Small intestine (tissue), 16 donors: ENCODE measurements at places on chromosomes 13 and 19.

GRCh38 chr19:46126086-46126580, 1.6 kb upstream of the IGFL3 start:
- no peaks in the 10 kb centered on the region for H3K4me1 ChIP-seq
- H3K27ac ChIP-seq: no peak overlapping the region
- H3K4me3 ChIP-seq: no peak overlapping the region
- no peaks in the 10 kb centered on the region for H3K36me3 ChIP-seq

DNA sequence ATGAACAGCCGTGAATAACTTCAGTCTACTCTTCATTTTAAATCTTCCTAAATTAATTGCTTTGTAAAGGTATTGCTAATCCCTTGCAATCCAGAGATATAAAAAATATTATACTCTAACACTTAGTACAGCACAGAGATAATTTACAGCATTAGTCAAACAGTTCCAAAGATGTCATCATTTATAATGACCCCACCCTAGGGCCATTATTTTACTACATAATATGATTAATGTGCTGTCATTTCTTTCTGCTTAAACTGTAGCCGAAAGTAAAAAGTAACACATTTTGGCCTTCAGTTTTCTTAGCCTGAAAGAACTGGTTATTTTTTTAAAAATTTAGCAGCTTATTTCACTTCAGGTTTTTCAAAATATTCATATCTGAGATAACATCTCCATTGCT, 256.3 kb upstream of the RFC3 start:
- no peak for DNase-seq
- no peaks in the 10 kb centered on the region for H3K36me3 ChIP-seq
- no peaks in the 10 kb centered on the region for H3K4me1 ChIP-seq
- H3K27ac ChIP-seq: no peak overlapping the region

GRCh38 chr19:44687888-44688287, 11.1 kb upstream of the CEACAM16 start:
- H3K36me3 ChIP-seq: peaks cover 20% of the 10 kb centered on the region
- no peaks in the 10 kb centered on the region for H3K27me3 ChIP-seq
- H3K27ac ChIP-seq: no peak overlapping the region
- no peak overlapping the region for H3K4me3 ChIP-seq

DNA sequence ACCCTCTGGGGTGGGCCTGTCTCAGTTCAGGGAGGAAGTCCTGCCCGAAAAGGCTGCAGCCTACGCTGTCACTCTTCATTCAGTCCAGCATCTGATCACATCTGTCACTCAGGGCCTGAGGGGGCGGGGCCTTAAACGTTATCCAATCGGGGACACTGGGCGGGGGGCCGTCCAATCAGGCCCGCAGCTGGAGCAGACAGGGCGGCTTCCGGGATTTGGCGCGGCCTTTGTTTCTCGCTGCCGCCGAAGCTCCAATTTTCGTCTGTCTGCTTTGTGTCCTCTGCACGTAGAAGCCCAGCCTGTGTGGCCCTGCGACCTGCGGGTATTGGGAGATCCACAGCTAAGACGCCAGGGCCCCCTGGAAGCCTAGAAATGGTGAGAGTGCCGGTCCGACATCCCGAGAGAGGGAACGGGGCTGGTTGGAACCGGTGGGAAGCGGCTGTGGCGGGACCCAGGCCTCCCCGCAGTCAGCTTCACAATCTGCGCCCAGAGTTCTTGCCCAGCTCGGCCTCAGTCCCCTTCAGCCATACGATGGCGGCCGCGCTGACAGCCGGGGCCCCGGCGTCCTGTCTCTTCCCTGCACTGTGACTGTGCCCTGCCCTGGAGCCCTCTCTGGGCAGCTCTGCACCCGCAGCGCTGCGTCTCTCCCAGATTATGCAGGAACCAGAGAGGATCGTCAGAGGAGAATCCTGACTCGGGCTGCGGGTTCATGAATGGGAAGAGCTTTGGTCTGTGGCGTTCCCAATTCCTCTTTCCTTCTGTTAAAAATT, at the start of gene ZNF730:
TSS of gene ZNF730 (plus strand) at position 224 of the 770 bp plus-strand sequence. CDS start at position 373, 149 bp downstream.
- H3K4me3 ChIP-seq: no peak within 1 kb of the TSS
- H3K4me1 ChIP-seq: no peaks in the 10 kb centered on the region
- DNase-seq: peak; percentile 93
- no peaks in the 10 kb centered on the region for H3K36me3 ChIP-seq
- no peaks in the 10 kb centered on the region for H3K27me3 ChIP-seq
- no peak within 1 kb of the TSS for H3K27ac ChIP-seq

- no peak overlapping the region for H3K4me3 ChIP-seq
- H3K27ac ChIP-seq: no peak overlapping the region
- H3K4me1 ChIP-seq: peaks cover 22% of the 10 kb centered on the region
- no peaks in the 10 kb centered on the region for H3K27me3 ChIP-seq
- peak; percentile 51 for DNase-seq
- H3K36me3 ChIP-seq: peaks cover 24% of the 10 kb centered on the region
These were observed 10.5 kb downstream of the KLF5 start for GRCh38 chr13:73069206-73069805.

GRCh38 chr19:19548915-19549759, 11.1 kb downstream of the CILP2 start:
- no peaks in the 10 kb centered on the region for H3K4me1 ChIP-seq
- no peak overlapping the region for H3K4me3 ChIP-seq
- H3K36me3 ChIP-seq: no peaks in the 10 kb centered on the region
- DNase-seq: no peak
- H3K27me3 ChIP-seq: no peaks in the 10 kb centered on the region

DNA sequence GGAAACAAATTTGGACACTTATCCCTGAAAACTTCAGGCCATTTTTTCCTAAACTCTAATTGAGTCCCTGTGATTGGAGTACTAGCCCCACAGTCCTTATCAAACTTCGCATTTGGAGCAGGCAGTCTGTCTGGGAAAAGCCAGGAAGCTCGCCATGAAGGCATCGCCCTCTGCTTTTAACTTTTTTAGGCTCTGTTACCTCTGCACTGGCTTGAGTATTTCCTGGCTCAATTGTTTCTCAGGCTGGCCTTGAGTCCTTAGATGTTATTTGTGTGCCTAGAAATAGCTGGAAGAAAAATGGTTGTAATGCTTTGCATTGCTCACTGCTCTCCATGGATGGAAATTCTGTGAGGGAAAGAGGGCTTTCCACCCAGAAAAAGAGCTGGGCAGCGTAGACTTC, 24.2 kb downstream of the ACTN4 start:
- no peak overlapping the region for H3K4me3 ChIP-seq
- peaks cover 59% of the 10 kb centered on the region for H3K4me1 ChIP-seq
- H3K27me3 ChIP-seq: no peaks in the 10 kb centered on the region

DNA sequence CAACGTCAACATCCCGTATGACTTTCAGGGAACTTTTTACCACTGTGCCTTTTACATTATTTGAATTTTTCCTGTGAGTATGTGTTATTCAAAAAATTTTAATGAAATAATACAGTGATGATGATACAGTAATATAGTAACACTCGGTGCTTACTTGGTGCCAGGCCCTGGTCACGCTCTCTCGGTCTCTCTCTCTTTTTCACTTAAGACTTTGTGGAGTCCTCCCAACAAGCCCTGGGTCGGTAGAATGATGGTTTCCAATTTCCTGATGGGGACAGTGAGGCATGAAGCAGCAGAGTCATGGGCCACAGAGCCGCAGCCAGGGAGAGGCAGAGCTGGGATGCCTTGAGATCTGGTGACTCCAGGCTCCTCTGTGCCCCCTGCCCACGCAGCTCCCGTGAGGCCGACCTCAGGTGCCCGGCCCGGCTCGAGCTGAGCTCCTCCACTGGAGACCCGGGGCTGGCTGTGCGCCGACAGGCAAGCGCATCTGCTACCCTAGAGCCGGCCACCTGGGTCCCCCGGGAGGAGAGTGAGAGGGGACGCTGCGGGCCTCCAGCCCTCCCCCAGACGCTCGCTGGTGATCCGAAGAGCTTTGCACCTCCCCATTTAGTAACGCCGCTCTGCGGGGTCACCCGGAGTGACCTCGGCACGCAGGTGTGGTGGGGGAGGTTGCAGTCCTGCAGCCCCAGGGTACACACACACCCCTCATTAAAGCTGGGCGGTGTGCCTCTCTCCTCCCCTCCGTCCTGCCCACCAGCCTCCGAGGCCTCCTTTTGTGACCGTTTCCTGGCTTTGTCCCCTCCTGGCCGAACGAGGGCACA, 4.4 kb upstream of the SBK3 start:
- H3K27ac ChIP-seq: no peak overlapping the region
- H3K27me3 ChIP-seq: peaks cover 1% of the 10 kb centered on the region
- no peaks in the 10 kb centered on the region for H3K4me1 ChIP-seq
- no peaks in the 10 kb centered on the region for H3K36me3 ChIP-seq
- H3K4me3 ChIP-seq: no peak overlapping the region
- peak; percentile 21 for DNase-seq

- no peak overlapping the region for H3K27ac ChIP-seq
- peaks cover 7% of the 10 kb centered on the region for H3K27me3 ChIP-seq
- no peaks in the 10 kb centered on the region for H3K4me1 ChIP-seq
These were observed 1.5 kb upstream of the MYO1F start for GRCh38 chr19:8578642-8579265.

- H3K27me3 ChIP-seq: peaks cover 4% of the 10 kb centered on the region
- no peak overlapping the region for H3K27ac ChIP-seq
These were observed 1.6 kb upstream of the POU4F1 start for GRCh38 chr13:78604782-78605611.

DNA sequence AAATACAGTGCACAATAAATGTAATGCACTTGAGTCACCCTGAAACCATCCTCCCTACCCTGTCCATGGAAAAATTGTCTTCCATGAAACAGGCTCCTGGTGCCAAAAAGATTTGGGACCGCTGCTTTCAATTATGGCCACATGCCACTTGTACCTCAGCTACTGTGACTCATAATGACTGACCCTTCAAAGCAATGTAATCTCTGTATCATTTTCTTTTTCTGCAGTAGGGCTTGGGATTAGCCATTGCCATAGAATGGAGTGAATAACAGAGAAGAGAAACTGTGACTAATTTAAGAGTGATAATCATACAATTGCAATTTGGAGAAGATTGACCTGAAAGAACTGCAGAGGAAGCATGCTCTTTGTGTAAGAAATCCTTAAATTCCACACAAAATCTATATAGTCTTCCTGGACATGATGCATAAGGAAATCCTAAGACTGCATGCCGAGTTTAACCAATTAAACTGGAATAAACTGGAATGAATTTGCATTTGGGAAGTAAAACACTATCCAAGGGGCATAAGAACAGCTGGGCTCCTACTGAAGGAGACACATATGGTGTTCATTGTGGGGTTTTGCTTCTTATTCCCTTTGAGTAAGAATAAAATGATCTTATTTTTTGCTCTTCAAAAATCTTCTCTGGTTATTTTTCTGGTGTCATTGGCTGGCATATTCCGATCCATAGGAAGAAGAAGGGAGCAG, 59.5 kb upstream of the SLC7A1 start:
- H3K36me3 ChIP-seq: no peaks in the 10 kb centered on the region
- no peaks in the 10 kb centered on the region for H3K27me3 ChIP-seq
- H3K4me3 ChIP-seq: no peak overlapping the region
- no peaks in the 10 kb centered on the region for H3K4me1 ChIP-seq
- DNase-seq: no peak

- no peaks in the 10 kb centered on the region for H3K4me1 ChIP-seq
- no peak for DNase-seq
- H3K4me3 ChIP-seq: no peak overlapping the region
- H3K27ac ChIP-seq: no peak overlapping the region
These were observed 144.4 kb downstream of the LIG4 start for GRCh38 chr13:108070925-108071324.

GRCh38 chr13:25632166-25632888, 260.6 kb downstream of the ATP8A2 start:
- no peaks in the 10 kb centered on the region for H3K4me1 ChIP-seq

DNA sequence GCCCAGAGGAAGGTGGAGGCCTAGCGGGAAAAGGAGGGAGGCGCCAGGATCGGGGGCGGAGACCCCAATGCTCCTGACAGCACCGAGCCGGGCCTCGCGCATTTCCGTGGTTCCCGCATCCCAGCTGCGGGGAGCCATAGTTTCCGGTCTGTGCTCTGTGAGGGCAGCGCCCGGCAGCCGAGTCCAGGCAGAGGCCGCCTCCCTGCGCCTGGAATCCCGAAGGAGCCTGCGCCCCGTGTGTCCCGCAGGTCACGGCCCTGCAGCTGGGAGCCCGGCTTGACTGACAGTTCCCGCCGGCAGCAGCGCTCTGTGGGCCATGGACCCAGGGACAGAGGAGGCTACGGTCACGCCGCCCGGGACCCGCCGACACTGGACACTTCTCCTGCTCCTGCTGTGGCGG, 74.6 kb upstream of the C13orf46 start:
- H3K4me3 ChIP-seq: no peak overlapping the region
- no peaks in the 10 kb centered on the region for H3K4me1 ChIP-seq
- no peak for DNase-seq
- H3K27ac ChIP-seq: no peak overlapping the region
- H3K36me3 ChIP-seq: no peaks in the 10 kb centered on the region

DNA sequence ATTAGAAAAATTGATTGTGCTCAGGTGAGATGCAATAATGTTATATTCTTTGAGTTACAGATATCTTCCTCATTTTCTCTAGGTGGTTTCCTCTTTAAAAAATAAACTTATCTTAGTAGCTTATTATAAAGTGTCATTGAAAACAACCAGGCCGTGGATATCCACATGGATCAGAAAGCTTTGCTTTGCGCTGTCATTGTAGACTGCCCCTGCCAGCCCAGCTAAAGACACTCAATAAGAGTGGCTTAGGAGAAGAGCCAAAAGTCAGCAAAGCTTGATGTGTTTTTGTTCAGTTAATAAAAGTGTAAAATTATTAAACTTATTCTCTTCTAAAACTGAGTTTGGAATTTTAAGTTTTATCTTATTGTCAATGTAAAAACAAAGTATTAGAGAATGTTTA, 34.4 kb downstream of the TPP2 start:
- H3K4me1 ChIP-seq: no peaks in the 10 kb centered on the region
- H3K27me3 ChIP-seq: no peaks in the 10 kb centered on the region
- DNase-seq: no peak
- H3K4me3 ChIP-seq: no peak overlapping the region

GRCh38 chr13:113129921-113130750, 7.5 kb downstream of the F10 start:
- DNase-seq: no peak
- no peaks in the 10 kb centered on the region for H3K4me1 ChIP-seq
- H3K27ac ChIP-seq: no peak overlapping the region
- H3K27me3 ChIP-seq: no peaks in the 10 kb centered on the region
- H3K36me3 ChIP-seq: no peaks in the 10 kb centered on the region

DNA sequence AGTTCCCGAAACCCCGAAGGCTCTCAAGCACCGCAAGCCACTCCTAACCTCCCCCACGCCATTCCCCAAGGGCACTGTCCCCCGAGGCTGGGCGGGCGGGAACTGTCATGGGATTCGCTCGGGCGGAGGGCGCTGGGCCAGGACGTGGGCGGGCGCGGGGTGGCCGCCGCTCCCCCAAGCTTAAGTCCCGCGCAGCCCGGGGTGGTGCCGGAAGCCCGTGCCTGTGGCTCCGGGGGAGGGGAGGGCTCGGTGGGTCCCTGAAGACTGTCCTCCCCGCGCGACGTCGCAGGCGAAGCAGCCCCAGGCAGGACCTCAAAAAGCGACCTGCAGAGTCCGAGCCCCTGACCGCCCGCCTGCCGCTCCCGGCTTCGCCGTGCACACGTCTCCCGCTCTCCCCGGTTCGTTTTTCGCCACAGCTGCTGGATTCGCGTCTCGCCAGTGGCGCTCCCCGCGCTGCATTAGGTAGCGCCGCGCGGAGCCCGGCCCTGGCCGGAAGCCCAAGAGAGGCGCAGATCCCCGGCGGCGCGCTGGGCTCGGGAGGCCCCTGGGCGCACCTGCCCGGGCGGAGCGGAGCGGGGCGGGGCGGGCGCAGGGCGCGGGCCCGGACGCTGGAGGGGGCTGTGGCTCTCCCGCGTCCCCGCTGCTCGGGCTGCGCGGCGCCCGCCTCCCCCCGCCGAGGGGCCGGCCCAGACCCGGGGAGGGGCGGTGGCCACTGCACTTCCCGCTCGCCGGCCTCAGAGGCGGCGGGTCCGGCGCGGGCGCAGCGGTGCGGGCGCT, at the start of gene FARP1:
TSS of gene FARP1 (plus strand) at position 715 of the 777 bp plus-strand sequence. CDS start 70,149 bp downstream, outside the sequence.
- peak within 1 kb of the TSS; percentile 71 for H3K4me3 ChIP-seq
- no peaks in the 10 kb centered on the region for H3K36me3 ChIP-seq
- no peaks in the 10 kb centered on the region for H3K27me3 ChIP-seq
- DNase-seq: peak; percentile 92
- H3K4me1 ChIP-seq: no peaks in the 10 kb centered on the region
